ENCODE measurements at places on chromosomes 13 and 19.

GRCh38 chr13:24854311-24854710 is 90.3 kb downstream of the RNF17 start:
- DNase-seq = no peak

GRCh38 chr13:23743278-23744076 is 145.7 kb downstream of the MIPEP start:
- peak; percentile 59 for DNase-seq

GRCh38 chr13:51828730-51829567 is 16.0 kb downstream of the TMEM272 start:
- DNase-seq = no peak

DNA sequence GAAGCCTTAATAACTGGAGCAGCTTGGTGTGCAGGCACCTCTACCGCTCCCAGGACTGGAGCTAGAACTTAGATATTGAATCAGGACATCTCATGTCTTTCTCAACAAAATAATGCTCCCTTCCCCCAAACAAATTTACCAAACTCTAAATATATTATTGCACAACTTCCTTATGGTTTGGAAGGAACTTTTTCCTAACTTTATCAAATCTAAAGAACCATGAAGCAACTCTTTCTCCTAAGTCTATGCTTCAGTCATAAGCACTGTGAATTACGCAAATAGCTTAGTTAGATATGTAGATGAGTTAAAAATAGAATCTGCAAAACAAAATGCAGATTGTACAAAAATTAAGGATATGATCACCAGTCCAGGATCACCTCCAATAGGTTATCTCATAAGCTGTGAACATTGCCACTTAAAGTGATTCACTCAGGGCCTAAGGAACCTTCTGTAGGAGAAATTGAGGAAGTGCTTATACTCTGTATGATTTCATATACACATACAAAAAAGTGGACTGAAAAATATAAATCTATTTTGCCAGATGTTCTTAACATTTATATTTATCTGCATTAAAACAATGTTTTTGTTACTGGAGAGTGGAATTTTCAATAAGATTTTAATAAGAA is 20.4 kb upstream of the MAB21L1 start:
- DNase-seq = no peak

DNA sequence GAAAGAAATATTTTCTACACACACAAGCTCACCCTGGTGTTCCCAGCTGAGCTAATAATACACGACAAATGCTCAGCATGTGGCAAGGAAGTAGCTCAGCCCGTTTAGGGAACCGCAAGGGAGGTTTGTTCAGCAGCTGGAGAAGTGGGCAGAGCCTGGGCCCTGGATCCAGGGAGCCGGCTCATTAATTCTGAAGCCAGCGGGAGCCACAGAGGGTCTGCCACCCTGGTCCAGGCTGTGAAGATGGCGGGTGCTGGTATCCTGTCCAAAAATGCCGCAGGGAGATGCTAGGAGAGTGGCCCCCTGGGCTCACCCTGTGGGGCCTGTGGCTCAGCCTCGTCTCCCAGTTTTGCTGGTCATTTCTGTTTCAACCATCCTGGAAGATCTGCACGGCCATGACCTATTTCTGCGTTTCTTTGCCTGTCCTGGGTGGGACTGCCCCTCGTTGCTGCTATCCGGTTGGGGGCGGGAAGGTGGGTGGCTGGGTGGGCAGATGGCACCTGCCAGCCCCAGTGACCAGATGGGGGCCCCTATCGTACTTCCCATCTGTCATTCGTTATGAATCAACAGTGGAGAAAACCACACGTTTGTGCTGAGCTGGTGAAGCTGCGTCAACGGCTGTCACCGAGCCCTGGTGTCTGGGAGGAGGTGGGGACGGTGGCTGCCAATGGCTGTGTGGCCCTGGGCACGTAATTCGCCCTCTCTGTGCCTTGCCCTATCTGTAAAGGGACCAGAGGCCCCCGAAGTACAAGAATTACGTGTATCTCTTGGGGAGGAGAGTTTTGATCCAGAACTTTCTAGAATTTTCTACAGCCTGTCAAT is 2.7 kb upstream of the GNA15 start:
- peak; percentile 88 for DNase-seq

DNA sequence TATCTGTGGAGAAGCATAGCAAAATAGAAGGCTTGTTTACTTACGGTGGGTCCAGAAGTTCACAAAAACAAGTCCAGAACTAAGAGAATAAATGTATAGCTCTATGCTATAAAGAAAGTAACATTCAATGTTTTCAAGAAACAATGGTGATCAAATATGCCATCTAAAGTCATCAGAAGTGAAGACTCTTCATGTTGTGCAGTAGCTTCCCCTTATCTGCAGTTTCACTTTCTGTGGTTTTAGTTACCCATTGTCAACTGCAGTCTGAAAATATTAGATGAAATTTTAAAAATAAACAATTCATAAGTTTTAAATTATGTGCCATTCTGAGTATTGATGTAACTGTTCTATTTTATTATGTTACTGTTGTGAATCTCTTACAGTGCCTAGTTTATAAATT is 72.5 kb downstream of the EDNRB start:
- no peak for DNase-seq

DNA sequence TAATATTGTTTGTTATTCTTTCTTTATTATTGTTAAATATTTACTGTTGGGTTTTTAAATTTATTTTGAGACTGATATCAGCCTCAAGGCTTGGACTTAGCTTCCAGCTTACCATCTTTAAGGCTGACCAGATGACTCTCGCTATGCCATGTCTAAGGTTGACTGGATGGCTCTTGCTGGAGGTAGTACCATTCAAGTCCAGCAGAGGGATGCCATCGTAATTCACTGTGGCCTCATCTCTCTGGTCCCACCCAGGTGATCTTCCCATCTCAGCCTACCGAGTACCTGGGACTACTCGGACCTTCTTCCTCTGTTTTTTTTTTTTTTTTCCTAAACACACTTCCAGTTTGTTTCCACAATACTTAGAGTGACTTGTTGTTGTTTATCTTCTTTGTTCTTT is 41.7 kb upstream of the ZNF91 start:
- no peak for DNase-seq

DNA sequence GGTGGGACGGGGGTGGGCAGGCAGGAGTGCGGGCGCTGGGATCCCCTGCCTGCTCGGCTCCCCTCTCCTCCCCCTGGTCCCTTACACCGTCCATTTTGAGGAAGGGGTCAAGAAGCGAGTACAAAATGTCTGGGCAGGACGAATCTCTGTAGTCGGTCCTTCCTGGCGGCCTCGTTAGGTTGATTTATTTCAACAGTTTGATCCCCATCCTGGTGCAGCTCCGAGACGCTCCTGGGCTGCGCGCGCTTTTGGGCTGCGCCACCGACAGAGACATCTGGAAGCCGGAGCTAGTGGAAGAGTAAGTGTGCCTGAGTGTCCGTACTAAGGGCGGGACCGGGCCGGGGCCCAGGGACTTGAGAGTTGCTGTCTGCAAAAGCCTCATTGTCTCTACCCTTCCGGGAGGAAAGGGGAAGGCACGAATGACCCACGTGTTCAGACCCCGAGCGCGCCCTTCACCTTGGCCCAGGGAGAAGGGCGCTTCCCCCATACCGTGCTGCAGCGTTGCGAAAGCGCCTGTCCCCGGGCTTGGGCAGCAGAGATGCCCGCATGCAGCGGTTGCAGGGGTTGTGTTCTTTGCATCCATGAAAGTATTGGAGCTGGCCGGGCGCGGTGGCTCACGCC is 1.8 kb downstream of the ZNF114 start:
- DNase-seq = no peak

DNA sequence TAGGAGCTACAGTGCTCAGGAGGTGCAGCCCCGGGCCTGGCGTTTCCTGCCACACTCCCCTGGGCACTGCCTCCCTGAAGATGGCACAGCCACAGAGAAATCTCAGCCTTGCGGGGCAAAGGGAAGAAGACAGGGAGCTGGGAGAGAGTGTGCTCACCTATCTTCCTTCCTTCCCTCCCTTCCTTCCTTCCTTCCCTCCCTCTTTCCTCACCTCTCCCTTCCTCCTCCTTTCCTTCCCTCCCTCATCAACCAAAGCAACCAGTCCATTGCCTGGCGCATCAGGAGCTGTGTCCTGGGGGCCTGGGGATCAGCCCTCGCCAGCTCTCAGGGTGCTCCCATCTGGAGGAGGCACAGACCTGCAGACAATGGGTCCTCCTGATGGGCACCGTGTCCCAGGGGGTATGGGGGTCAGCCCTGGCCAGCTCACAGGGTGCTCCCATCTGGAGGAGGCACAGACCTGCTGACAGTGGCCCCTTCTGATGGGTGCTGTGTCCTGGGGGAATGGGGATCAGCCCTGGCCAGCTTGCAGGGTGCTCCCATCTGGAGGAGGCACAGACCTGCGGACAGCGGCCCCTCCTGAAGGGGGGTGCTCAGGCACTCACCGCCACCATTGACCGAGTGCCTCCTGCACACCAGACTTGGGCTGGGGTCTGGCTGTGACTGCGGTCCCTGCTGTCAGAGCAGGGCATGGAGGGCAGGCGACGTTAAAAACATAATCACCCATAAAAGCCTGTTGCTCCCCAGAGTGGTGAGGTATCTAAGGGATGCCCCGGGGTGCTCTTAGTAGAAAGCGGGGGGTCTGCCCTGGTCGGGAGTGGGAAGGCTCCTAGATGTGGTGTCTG is 120.2 kb downstream of the URI1 start:
- DNase-seq = no peak

DNA sequence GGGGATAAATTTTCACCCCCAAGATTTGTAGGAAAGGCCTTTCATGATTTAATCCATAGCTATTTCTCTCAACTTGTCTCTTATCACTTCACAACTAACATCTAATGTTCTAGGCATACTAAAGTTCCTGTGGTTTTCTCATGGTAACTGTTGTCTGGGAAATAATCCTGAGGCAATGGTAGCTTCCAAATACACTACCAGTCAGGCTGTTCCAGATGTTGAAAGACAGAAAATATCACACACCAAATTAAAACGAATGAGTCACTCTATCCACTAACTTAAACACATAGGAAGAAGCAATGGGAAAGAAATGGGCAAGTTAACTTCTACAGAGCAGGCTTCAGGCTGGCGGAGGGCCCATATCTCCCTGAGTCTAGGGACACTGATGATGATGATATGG is 77.7 kb upstream of the MYO16 start:
- no peak for DNase-seq

GRCh38 chr13:75050419-75051046 is 431.4 kb downstream of the TBC1D4 start:
- DNase-seq = no peak

DNA sequence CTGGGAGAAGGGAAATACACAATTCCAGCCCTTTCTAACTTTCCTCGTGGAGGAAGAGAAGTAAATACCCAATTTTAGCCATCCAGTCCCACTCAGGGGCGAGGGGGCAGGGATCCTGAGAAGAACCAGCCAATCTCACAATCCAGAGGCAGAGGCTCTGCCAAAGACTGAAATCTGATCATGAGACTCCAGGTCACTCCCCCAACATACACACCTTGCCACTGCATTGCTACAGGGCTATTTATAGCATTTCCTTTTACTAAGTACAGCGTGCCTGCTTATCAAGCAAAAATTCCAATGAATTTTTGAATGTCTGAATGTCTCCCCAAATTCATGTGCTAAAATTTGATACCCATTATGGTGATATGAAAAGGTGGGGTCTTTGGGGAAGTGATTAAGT is 1687.5 kb downstream of the EFNB2 start:
- DNase-seq = no peak

DNA sequence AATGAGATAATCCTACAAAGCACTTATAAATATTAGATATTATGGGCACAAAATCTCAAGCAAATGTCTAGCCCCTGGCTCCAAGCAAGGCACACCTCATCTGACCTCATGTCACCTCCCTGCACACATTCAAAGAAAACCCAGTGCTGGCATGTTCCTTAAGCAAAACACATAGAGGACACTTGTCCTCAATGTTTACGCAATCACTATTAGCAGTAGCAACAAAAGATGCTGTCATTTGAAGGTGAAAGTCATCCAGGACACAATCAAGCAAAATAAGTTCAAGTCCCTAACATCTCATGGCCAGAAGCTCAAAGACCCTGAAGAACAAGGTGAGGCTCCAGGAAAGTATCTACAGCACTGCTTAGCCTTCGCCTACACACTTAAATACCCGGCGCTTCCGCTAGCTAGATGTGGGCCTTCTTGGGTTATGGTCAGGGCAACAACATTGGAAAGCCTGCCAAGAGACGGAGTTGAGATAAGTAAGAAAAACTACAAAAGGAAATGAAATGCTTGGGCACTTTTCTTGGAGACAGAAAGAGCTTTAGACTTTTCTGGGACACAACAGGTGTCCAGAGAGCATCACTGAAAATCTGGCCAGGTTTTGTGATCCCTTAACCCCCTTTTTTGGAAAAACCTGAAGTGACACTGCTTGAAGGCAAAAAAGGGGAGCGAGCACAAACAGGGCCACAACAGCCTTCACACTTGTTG is 85.7 kb downstream of the FOXO1 start:
- DNase-seq = no peak

DNA sequence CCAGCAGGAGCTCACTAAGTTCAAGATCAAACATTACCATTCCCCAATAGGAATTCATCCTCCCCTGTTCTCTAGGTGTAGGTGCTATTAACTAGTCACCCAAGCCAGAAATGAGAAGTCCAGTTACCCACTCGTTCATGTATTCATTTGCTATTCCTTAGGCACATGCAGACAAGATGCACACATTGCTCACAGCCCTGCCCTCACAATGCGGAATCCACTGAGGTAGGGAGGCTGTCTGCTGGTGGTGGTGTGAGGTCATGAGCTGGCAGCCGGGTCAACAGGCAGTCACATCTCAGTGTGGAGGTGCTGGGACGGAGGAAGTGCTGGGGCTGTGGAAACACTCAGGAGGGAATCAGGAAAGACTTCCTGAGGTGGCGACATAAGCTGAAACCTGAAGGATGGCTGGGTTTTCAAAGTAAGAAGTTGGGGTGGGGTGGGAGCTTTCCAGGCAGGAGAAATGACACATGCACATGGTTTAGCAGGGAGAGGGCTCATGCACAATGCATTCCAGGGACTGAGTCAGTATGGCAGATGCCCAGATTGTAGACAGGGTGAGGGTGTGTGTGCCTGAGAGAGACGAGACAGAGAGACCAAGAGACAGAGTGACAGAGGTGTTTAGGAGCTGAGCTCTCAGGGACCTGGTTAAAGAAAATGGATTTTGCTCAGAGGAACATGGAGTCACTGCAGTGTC is 117.6 kb downstream of the USP12 start:
- no peak for DNase-seq

DNA sequence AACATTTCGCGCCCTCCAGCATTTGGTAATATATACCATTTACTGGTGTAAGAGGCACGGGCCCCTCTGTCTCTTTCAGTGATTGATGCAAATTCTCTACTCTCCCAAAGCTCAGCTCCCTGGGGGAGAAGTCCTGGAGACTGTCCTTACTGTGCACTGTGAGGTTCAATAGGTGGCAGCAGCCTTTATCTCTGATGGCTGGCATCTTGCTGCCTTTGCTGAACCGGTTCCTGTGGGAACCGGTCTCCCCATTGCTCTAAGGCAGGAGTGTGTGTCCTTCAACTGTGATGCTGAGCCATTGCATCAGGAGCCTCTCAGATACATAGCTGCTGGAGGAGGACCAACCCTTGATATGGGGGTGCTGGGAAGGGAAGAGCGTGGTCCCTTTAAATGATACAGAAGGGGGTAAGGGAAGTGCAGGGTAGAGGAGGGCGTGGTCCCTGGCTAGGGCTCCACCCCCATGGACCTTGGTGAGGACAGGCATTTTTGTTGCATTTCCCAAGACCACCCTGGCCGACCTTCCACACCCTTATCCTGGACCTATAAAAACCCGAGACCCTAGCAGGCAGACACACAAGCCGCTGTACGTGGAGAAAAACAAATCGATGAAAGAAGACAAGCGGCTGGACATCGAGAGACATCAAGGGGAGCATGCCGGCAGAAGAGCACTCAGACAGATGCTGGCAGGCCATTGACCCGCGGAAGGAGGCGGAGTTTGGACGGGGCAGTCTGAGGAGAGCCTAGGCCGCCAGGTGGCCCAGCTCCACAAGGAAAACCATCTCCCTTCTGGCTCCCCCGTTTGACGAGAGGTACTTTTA is 41.1 kb upstream of the GTF3A start:
- DNase-seq = no peak

- no peak for DNase-seq
These were observed 16.1 kb upstream of the SIGLEC6 start for GRCh38 chr19:51547397-51548212.

Data from CD4-positive, alpha-beta T cell treated with Interleukin-17A for 1 hour (primary cell).